ENCODE measurements at places on chromosomes 7 and 10.

GRCh38 chr7:35849158-35849831 is 48.4 kb downstream of the SEPTIN7 start:
- DNase-seq: no peak

DNA sequence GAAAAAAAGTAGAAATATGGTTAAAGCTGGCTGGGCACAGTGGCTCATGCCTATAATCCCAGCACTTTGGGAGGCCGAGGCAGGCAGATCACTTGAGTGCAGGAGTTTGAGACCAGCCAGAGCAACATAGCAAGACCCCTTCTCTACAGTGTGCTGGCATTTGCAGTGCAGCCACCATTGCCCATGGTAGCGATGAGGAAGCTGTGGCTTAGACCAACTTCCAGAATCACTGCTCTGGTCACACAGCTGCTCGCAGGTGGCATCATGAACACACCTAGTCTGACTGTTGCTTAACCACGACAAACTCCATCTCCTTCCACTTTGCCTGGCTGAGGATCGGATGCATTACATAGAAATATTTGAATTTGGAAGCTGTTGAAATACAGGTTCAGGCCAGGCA is 137.1 kb downstream of the CUX1 start:
- no peak for DNase-seq

GRCh38 chr10:77244286-77244685 is 393.3 kb downstream of the KCNMA1 start:
- no peak for DNase-seq

DNA sequence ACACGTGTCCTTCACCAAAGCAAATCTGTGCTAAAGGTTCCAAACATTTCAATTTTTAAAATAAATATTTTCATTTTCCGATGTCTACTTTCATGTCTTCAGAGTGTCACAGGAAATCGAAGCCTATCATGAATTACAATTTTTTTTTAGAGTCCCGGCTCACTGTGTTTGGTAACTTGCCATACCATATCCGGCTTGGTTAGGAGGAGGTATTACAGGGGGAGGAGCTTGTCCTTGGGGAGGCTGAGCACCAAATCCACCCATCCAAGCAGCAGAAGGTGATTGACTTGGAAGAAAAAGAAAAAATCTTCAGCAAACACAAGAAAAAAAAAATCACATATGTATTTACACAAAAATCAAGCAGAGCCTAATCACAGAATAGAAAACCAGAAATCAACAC is 21.3 kb downstream of the TIAL1 start:
- DNase-seq: no peak

DNA sequence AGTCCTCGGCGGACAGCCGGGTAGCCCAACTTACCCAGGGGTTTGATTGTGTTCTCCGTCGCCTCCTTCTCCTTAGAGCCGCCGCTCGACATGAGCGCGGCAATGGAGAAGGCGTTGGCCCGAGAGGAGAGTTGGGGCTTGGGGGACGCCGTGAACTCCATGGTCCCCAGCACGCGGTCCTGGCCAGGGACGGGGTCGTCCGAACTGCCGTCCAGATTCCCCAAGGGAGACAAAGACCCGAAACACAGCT is 515 bp downstream of the TBX20 start:
- DNase-seq: no peak

- no peak for DNase-seq
Observed at GRCh38 chr7:1463676-1464223, 4.5 kb upstream of the MICALL2 start.

DNA sequence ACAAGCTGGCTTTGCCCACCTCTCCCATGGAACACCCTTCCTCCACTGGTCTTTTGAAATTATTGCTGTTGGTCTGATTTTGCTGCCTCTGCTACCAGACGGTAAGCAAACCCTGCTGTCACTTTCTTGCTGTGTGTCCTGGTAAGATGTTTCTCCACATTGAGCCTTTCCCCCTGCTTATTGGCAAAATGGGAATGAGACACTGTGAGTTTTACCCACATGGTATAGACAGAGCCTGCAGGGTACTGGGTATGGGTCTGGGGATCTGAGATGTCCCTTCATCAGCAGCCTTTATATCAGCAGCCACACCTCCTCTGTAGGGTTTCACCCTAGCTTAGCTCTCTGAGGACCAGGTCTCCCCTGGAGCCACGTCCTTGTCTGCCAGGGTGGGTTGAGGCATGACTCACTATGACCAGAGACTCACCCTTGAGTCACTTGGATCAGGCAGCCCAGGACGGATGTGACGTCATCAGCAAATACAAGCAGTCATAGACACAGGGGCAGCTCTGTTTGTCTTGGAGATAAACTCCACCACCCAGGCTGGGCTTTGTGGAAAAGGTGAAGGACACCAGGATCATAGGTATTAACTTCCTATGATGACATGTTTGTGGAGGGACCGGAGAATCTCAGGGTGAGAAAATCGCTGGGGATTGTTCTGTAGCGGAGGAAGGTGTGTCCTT is 17.9 kb upstream of the BAIAP2L1 start:
- no peak for DNase-seq

- no peak for DNase-seq
Observed at GRCh38 chr10:129744134-129745111, 219.7 kb downstream of the EBF3 start.

GRCh38 chr10:61302124-61302523 is 151.1 kb downstream of the TMEM26 start:
- no peak for DNase-seq

DNA sequence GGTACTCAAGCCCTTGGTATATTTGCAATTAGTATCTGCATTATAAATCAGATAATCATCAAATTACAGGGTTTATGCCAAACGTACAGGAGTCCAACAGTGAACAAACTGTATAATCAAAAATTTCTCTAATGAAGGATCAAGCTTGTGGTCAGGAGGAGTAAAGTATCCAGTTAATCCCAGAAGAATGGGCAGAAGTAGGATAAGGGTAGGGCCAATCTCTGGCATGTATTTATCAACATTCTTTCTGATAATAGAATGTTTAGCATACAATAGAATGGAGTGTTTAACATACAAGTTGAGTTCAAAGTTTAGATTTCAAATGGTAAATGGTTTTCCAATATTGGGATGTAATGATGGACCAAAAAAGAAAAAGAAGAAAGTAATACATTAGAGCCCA is 103.0 kb downstream of the CALD1 start:
- DNase-seq: no peak

GRCh38 chr10:86708068-86708782 is 39.9 kb downstream of the LDB3 start:
- DNase-seq: no peak

- DNase-seq: no peak
Observed at GRCh38 chr10:24439935-24440334, 231.0 kb downstream of the KIAA1217 start.

- DNase-seq: no peak
Observed at GRCh38 chr10:121053151-121053550, 202.0 kb downstream of the WDR11 start.

DNA sequence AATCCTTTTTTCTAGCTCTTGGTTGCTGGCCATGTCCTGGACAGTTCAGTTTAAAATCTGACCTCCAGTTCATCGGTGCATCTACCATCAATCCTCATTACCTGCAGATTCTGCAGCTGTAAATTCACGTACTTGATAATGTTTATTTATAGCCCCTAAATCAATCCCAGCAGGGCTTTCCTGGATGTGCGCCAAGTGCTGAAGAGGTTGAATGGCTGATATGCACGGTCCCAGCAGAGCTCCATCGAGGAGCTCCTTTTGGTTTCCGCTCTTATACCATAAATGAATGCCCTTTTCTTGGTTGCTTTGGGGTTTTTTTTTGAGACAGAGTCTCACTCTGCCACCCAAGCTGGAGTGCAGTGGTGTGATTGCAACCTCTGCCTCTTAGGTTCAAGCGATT is 91.2 kb upstream of the CCZ1B start:
- no peak for DNase-seq

GRCh38 chr7:142327628-142328405 is 70.0 kb upstream of the PRSS58 start:
- DNase-seq: no peak

GRCh38 chr10:71434760-71435394 is 38.2 kb downstream of the CDH23 start:
- no peak for DNase-seq

DNA sequence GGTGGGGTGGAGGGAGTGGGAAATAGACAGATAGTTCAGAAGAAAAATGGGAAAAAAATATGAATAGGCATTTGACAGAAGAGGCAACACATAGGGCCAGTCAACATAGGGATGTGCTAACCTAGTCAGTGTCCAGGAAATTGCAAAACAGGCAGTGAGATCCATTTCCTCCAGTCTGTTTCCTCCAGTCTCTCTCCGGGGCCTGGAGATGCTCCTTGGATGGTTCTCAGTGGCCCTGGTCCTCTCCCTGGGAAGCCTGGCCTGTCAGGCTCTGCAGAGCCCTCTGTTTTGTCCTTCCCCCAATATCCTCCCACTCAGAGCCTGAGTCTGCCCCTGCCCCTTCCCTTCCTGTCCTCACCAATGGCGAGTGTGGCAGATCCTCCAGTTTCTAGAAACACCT is 52.6 kb downstream of the SYPL1 start:
- no peak for DNase-seq

DNA sequence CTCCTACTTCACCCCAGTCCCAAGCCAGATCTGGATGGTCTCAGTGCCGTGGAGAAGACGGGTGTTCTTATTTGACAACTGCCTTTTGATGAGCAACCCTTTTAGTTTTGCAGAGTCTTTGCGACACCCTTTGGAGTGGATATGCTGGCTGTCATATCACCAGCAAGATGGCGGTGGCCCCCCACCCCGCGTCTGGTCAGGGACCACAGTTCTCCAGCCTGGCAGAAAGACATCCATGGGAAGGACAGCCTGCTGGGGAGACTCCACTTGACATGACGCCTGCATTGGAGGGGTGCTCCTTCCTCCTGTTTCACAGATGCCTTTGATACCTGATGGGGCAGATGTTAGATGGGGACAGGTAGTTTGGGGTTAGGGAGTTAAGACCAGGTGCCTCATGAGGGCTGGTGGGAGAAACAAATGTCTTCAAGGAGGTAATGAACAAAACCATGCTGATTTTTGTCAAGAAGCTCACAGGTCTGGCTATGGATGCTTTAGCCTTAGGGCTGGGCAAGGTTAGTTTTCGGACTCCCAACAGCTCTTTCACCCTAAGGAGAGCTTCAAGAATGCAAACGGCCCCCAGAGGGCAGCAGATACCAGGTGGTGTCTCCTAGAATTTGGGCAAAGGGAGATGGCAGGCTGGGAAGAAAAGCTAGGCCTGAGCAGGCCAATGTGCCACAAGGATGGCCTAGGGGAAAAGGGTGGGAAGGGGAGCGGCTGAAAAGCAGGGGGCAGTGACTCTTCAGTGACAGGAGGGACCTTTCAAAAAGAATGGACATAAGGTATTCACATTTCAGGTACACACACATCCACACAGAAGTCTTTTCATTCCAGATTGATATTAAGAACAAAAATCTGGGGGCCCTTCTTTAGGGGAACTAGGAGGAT is 95.2 kb downstream of the CLEC2L start:
- DNase-seq: peak; percentile 47

DNA sequence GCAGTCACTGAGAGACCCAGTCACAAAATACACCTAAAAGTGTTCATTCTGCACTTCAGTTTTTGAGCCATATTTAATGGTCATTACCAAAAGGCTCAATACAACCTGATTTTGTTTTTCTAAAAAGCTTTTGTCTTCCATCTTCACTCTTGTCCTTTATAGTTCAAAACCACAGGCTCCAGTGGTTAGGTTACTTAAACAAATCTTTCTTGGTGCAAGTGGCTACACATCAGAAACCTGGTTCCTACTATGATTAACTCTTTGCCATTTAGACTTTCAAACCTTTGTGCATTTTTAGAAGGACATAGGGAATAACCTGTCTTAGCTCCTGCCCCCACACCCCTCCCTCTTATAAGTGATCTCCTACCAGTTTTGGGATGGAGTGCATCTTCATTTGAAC is 135.8 kb downstream of the STRA8 start:
- no peak for DNase-seq

DNA sequence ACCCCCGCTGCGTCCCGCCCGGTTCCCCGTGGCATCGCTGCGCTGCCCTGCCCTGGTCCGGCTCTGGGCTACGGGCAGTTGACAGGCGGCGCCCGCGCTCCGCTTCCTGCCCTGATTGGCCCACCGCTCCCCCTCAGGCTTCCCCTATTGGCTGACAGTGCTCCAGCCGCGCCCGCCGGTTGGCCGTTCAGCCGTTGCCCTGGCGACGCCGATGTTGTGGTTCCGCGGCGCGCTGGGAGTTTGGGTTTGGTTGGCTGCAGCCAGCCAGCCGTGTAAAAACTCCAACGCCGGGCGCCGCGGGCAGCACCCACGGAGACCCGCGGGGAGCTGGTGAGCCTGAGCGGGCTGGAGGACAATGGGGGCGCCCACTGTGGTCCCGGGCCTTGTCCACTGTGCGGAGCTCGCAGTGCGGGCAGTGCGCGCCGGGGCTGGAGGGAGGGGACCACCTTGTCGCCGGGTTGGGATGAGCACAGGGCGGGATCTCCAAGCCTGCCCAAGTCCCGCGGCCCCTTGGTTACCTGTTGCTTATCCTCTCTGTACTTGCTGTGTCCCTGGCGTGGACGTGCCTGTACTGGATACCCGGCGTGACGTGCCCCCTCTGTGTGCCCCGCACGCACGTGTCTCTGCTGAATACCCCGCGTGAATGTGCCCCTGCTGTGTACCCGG is at the start of gene C7orf57:
Gene C7orf57 (plus strand): TSS at position 243 of the 666 bp plus-strand sequence. CDS start 766 bp downstream, outside the sequence.
- peak; percentile 79 for DNase-seq

DNA sequence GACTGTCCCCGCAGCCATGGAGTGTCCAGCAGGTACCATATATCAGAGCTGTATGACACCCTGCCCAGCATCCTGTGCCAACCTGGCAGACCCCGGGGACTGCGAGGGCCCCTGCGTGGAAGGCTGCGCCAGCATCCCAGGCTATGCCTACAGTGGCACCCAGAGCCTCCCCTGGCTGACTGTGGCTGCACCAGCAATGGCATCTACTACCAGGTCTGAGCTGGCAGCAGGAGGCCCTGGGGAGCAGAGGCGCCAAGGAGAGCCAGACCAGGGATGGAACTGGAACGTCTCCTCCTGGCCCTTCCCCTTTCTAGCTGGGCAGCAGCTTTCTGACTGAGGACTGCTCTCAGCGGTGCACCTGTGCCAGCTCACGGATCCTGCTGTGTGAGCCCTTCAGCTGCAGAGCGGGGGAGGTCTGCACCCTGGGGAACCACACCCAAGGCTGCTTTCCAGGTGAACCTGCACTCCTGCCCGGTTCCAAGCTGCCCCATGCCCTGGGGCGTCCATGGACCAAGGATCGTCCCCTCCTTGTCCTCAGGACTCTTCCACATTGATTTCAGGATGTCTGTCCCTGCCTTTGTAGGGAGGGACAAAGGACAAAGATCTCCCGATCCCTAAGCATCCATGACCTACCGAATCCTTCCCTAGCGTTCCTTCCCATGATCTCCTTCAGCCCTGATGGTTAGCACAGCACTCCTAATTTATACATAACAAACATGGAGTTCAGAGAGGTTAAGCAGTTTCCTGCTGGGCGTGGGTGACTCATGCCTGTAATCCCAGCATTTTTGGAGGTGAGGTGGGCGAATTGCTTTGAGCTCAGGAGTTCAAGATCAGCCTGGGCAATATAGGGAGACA is 33.3 kb downstream of the EPHB4 start:
- DNase-seq: no peak

GRCh38 chr10:78407009-78407711 is 373.5 kb downstream of the RPS24 start:
- DNase-seq: peak; percentile 64

- no peak for DNase-seq
Observed at GRCh38 chr7:50674299-50674698, 108.4 kb downstream of the GRB10 start.

GRCh38 chr7:65216469-65216868 is 157.2 kb upstream of the ZNF92 start:
- DNase-seq: peak; percentile 43

- DNase-seq: no peak
Observed at GRCh38 chr10:3963191-3963673, 178.2 kb upstream of the KLF6 start.

All from stimulated activated CD4-positive, alpha-beta T cell treated with anti-CD3 and anti-CD28 coated beads, Interleukin-1b, Interleukin-23, amount 100 ng/mL, for 4 hours (primary cell).